ENCODE measurements at places on chromosomes 3 and 15.

DNA sequence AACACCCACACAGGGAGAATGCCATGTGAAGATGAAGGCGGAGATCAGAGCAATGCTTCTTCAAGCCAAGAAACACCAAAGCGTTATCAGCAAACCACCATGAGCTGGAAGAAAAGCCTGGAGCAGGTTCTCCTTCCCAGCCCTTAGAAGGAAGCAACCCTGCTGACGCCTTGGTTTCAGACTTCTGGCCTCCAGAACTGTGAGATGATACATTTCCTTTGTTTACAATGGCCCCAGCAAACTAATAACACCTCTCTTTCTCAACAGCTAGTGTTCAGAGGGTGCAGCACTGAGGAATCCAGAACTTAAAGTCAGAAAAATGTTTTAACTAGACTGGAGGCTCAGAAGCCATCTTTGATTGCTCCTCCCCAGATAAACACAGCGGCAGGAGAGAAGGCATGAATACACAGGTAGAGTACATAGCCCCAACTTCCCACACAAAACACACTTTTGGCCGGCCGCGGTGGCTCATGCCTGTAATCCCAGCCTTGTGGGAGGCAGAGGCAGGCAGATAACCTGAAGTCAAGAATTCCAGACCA is 132.4 kb upstream of the LPP start:
- DNase-seq: no peak

DNA sequence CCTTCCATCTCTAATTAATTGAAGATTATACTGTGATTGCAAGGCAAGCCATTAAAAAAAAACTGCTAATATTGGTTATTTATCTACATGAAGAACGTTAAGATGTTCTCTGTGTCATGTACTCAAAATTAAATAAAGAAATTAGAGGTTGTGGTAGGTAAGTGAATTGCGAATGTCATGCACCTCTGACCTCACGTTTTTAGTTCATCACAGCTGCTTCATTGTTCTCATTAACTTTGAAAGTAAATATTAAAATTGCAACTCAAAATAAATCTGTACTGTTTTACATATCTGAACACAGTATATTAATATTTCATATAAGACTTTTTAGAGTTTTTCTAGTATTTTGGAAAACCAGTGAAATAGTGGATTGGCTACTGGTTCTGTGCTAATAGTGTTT is 94.0 kb downstream of the KLHL25 start:
- no peak for DNase-seq

- no peak for DNase-seq
Observed at GRCh38 chr15:74610302-74610951, 5.2 kb upstream of the CLK3 start.

- no peak for DNase-seq
Observed at GRCh38 chr15:33380406-33380805, 69.6 kb downstream of the RYR3 start.

GRCh38 chr3:99901200-99901926 is 83.7 kb downstream of the CMSS1 start:
- no peak for DNase-seq

GRCh38 chr3:129908417-129908816 is 14.9 kb upstream of the TMCC1 start:
- no peak for DNase-seq

DNA sequence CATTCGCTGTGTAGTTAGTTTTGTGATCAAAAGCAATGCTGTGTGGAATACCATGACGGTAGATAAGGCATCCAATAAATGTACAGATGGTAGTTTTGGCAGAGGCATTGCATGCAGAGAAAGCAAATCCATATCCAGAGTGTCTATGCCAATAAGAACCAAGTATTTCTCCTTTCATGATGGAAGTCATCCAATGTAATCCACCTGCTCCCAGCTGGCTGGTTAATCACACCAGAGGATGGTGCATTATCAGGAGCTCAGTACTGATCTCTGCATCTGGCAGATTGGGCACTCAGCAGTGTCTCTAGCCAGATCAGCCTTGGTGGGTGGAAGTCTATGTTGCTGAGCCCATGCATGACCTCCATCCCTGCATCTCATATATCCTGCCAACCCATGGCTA is 677.7 kb upstream of the NECTIN3 start:
- no peak for DNase-seq

DNA sequence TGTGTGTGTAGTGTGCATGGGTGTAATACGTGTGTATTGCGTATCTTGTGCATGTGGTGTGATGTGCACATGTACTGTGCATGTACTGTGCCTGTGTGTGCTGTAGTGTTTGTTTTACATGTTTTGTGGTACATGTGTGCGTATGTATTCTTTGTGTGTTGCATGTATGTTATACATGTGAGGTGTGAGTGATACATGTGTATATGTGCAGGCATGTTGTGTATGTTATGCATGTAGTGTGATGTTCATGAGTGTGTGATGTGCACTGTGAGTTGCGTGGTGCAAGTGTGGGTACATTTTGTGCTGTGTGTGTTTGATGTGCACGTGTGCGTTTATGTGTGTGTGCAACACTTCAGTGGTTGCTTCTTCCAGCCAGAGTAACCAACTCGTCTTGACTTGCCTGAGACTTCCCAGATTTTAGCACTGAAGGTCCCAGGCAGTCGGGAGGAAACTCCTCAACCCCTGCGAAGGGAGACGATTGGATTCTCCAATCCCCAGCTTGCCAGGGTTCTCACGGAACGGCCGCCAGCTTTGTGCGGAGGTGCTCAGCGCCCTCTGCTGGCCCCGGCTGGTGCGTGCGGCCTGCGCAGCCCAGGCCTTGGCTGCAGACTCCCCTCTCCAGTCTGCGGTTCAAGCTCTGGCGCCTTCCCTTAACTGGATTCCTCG is 3.6 kb downstream of the GALNT15 start:
- DNase-seq: peak; percentile 54

- no peak for DNase-seq
Observed at GRCh38 chr15:72166716-72167417, 30.7 kb downstream of the GRAMD2A start.

GRCh38 chr15:35209838-35210237 is 124.7 kb upstream of the NANOGP8 start:
- no peak for DNase-seq

DNA sequence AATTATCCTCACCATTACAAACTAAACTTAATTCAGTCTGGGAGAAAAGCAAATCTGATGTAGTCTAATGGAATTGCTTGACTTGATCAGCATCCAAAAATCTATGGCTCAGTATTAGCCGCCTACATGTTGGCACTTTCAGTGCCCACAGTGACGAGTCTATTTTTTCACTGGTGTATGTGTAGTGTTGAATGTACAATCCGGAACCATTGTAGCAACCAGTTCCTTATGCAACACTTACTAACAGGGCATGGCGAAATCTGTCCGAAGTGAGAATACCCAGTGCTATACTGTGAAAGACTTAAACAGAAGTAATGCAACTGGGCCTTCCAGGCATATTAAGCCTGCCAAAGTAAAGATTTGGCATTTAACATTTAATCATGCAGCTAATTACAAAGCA is 18.6 kb downstream of the LRRN1 start:
- DNase-seq: peak; percentile 17

DNA sequence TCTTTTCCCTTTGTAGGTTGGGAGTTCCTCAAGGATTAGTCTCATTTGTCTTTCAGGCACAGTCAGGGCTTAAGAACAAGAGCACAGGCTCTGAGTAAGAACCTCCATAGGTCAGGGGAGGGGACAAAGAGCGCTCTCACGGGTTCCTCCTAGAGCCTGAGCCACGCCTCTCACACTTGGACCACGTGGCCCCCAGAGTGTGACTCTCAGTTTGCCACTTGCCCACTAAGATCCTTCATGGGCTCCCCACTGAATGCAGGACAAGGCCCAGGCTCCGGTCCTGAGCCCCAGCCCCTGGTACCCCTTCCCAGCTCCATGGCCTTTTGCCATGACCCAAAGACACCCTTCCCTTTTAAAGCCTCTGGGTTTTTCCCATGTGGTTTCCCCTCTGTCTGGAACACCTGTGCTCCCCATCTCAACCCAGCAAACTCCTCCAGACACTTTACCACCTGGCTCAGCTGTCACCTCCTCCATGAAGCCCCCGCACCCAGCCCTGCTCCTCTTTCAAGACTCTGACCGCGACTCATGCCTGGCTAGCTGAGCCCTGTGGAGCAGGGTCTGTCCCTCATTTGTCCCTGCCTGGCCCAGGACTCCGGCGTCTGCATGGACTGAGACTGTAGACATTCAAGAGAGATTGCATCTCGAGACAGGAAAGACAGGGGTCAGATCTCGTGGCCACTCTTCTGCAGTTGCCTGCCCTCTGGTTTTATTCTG is 32.7 kb downstream of the IQSEC1 start:
- DNase-seq: peak; percentile 60

- no peak for DNase-seq
Observed at GRCh38 chr15:43267439-43267838, 711 bp upstream of the TGM5 start.

- DNase-seq: no peak
Observed at GRCh38 chr3:56222866-56223265, 245.4 kb downstream of the ERC2 start.

DNA sequence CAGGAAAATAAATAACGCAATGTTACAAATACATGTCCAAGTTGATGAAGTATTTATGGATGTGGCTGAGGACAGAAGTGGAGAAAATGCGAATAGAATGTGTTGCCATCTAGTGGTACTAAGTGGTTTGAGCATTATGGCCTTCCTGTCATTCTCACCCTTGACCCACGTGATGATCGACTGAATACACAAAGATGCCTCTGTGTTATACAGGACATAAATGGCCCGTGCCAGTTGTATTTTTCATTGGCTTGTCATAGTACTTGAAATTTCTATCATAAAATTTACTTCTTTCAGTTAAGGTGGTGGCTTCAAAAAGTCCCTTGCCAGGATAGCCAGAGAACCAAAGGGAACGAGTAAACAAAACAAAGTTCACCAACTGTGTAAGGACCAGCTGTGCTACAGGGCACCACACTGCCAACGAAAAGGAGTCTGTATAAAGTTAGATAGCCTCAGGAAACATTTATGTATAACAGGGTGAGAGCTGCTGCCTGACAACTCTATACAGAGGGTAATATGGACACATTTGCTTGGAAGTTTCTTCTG is 103.7 kb downstream of the MYH15 start:
- DNase-seq: peak; percentile 69

DNA sequence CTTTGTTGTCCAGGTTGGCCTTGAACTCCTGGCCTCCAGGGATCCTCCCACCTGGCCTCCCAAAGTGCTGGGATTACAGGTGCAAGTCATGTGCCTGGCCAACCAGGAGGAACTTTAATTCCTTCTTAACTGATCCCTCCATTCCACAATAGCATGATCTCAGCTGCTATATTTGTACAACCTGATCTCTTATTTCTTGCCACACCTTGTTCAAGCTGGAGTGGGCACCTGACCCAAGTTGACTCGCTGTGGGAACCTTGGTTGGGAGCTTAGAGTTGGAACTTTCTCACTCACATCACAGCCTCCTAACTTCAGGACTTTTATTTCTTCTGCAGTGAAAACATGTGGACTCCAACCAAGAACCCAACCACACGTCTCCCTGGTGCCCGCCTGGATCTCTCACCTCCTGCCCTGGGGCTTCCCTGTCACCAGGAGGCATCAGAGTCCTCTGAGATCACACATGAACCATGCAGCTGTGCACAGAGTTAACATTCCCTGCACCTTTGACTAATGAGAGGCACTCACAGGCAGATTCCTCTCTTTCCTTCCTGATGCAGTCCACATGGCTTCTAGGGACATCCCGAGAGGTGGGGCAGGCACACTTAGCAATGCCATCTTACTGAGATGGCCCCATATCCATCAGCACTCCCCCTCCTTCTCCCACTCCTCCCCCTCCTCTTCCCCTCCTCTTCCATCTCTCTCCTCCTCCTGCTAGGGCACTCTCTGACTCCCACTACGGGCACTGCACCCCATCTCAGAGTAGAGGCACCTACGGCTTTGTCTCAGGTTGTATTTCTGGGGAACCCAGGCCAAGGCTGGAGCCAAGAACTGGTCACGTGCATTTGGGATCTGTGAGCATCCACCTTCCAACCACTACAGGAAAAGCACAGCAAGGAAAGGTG is 9.7 kb upstream of the CYFIP1 start:
- DNase-seq: no peak

DNA sequence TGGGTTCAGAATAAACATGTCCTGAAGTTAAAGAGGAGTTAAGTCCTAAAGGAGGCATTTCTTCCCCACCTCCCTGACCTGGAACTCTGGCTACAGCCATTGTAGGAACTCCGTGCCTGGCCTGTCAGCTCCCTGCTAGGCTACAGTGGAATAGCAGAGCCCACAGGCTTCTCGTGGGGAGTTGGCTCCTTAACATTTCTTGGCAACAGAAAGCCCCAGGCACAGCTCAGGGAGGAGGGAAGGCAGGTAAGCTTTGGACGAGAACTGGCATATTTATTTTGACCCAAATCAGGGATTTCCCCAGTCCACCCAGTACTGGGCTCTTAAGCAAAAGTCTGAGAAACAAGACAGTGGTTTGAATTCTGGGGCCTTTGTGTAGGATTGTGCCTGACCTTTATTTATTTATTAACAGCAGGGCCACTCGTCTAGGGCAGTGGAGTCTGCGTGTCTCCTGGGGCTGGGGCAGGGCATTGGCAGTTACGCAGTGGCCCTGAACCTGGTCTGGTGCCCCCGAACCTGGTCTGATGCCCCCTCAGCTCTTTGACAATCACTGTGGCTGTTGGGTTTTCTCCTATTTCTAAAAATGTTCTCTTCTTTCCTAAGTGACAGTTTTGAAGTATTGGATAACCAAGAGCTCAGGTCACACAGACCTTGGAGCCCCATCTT is 7.9 kb upstream of the ISG20 start:
- DNase-seq: no peak

Measured in CD4-positive, alpha-beta T cell treated with Interferon alpha-2 for 1 hour (primary cell).